ENCODE measurements at places on chromosomes 1 and 21. TPM values are rescaled to one million over a fixed set of nuclear protein-coding genes. Genes with fewer than 3 reads are reported as not detected.

The AKR7A2 gene
- total RNA-seq, result 68.4 TPM

The DPT gene
- total RNA-seq, result 8.8 TPM

The IVL gene
- total RNA-seq, result not detected

The MPL gene
- not detected for total RNA-seq

The WNT2B gene
- 1.8 TPM for total RNA-seq

The MFSD2A gene
- 2.3 TPM for total RNA-seq

- no peak for DNase-seq
Measured at GRCh38 chr1:228084797-228085196, 2.3 kb downstream of the ARF1 start.

- DNase-seq, result peak; percentile 40
Measured at GRCh38 chr1:203189951-203190352, 3.4 kb upstream of the CHI3L1 start.

- DNase-seq, result no peak
Measured at GRCh38 chr1:69203166-69203565, 364.6 kb upstream of the LRRC7 start.

- no peak for DNase-seq
Measured at GRCh38 chr1:110752941-110753725, 78.4 kb upstream of the KCNA3 start.

DNA sequence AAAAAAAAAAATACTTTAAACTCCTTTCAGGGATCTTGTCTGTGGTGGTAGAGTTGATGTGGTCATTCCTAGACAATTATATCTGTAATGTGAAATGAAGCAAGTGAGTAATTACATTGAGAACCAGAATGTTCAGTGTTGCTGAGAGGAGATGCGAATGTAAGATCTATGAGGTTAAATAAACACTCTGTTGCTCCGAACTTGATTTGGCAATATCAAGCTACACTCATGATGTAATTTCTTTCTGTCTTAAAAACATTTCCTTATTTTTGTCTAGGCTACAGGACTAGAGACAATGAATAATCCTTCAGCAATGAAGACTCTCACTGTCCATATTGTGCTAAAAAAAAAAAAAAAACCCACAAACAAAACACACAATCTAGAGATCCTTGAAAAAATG, 63.1 kb upstream of the IGSF5 start:
- peak; percentile 30 for DNase-seq

GRCh38 chr1:220296981-220297380, 24.7 kb upstream of the RAB3GAP2 start:
- peak; percentile 26 for DNase-seq

GRCh38 chr1:168400139-168400538, 119.5 kb downstream of the TBX19 start:
- DNase-seq, result no peak

- DNase-seq, result no peak
Measured at GRCh38 chr1:47554082-47554481, 116.2 kb downstream of the FOXD2 start.

GRCh38 chr1:54252371-54252936, 52.5 kb downstream of the MRPL37 start:
- DNase-seq, result no peak
